Head of caudate nucleus (tissue), 42 donors: ENCODE measurements at places on chromosomes 16 and 17.

- peak; percentile 31 for DNase-seq
These were observed 56.0 kb downstream of the TNFRSF13B start for GRCh38 chr17:16915752-16916556.

DNA sequence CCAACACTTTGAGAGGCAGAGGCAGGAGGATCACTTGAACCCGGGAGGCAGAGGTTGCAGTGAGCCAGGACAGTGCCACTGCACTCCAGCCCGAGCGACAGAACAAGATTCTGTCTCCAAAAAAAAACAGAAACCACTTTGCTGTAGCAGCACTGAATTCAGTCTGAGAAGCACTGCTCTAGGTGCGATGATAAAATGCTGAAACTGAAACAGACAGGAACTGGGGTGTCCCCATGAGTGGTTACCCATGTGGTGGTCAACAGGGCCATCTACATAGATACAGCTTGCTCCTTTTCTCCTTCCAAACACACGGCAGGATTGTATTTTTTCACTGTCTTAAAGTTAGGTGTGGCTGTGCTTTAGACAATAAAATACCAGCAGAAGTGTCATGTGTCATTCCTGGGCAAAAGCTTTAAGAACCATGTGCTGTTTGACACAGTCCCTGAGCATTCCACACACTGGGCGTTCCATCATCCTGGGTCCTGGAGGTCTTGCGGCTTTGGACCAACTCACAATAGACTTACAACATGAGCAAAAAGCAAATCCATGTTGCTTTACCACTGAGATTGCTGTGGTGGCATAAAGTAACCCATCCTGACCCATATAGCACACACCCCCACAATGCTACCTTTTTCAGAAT lies 11.5 kb downstream of the GAS7 start:
- DNase-seq, result no peak

DNA sequence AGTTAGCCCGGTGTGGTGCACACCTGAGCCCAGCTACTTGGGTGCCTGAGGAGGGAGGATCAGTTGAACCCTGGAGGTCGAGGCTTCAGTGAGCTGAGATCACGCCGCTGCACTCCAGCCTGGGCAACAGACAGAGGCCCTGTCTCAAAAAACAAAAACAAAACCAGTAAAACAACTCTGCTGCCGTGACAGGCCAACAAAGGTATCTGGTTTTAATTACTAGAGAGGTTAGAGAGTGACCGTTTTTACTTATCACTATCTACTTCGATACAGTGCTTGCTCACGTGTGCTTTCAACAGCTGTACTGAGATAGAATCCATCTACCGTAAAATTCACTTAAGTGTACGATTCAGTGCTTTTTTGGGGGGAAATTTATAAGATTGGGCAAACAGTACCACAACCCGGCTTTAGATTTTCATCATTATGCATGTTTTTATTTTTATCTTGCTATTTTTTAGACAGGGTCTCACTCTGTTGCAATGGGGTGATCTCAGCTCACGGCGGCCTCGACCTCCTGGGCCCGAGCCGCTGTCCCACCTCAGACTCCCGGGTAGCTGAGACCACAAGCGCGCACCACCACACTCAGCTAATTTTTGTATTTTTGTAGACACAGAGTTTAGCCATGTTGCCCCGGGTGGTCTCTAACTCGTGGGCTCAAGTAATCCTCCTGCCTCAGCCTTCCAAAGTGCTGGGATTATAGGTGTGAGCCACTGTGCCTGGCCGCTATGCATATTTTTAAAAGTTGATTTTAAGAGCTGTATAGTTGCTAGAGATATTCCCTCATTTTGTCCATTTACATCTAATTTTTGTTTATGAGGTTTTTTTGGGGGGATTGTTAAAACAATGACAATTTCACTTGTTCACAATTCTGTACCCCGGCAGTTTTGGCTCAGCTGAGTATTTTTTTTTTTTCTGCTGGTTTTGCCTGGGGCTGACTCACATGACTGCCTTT lies 30.9 kb downstream of the SERPINF1 start:
- no peak for DNase-seq

DNA sequence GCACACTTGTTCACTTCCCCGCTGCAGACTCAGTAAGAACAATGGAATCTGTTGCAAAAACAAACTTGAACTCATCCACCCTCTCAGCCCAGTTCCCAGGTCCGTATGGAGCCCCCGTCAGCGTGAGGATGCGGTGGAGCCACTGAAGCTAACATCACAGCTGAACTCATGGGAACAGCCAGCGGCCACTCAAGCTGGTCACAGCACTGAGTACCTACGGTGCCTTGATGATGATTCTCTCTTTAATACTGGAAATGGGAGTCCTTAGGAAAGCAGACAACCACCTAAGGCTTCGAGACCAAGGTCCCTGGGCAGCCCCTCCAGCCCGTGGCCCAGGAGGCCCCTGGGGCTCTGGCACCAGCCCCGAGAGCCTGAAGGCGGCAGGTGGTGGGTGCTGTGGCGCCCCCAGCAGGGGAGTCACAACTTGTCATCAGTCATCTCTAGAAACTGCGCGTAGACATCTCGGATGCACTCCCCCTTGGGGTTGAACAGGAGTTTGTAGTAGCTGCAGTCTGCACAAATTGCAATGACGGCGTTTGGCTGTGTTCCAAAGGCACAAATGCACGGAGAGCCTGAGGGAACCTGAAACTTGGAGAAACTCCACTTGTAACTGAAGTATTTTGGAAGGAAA lies 31.0 kb upstream of the RHOT1 start:
- DNase-seq, result peak; percentile 63

- DNase-seq, result no peak
These were observed 4.8 kb downstream of the PRR11 start for GRCh38 chr17:59160157-59161025.

GRCh38 chr17:81491181-81491581 lies 21.4 kb downstream of the ACTG1 start:
- no peak for DNase-seq

DNA sequence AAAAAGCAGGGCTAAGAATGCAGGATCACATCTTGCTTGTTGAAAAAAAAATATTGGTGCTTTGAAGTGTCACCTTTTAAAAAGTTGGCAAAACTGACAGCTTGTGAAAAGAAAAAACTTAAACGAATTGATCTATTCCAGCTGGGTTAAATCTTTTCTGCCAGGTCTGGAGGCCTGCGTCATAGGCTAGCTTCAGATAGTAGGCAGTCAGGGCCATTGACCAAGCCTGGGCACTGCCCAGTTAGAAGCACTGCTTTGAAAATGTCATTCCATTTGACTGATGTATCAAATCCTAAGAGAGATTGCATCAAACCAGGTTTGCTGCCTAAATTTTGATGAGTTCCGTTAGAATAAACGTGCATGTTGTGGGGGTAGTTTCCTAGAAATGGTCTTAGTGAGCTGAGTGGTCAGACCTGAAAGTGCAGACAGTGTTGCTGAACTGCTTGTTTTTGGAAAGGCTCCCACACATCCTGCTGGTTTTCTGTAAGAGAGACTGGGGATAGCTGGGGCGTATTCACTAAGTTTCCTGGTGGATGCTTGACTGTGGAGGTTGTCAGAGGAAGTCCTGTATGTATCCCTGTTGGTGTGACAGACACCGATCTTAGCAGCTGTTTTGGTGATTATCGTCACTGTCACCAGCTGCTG lies 38.8 kb downstream of the NUP88 start:
- no peak for DNase-seq

- DNase-seq, result no peak
These were observed at the start of gene CMTM1 for GRCh38 chr16:66566051-66566901. TSS of gene CMTM1 (plus strand) at chr16:66566439. CDS start at chr16:66566514, 75 bp downstream.
